ENCODE measurements at places on chromosomes 16 and 17.
A peak's percentile ranks its signal among the peaks of the same experiment; 100 is the strongest.

- DNase-seq: no peak
Measured at GRCh38 chr17:67575325-67575724, 142.4 kb upstream of the NOL11 start.

DNA sequence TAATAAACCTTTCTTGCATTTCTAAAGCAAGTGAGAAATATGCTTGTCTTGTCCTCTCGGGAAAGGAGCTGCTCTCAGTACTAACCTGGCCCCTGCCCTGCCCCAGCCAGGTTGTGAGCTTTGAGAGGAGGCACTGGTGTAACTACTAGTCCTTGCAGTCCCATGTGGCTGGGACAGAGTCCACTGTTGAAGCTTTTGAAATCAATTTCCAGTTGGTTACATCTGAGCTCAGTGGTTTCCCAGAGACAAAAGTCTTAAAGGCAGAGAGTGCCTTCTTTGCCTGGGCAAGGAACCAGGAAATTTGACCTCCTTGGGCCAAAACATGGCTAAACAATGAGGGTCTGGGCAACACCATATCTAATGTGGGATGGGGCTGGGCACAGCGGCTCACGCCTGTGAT, 48.7 kb downstream of the GSG1L start:
- peak; percentile 61 for DNase-seq

GRCh38 chr16:53224951-53225533, 170.3 kb downstream of the CHD9 start:
- peak; percentile 89 for DNase-seq

DNA sequence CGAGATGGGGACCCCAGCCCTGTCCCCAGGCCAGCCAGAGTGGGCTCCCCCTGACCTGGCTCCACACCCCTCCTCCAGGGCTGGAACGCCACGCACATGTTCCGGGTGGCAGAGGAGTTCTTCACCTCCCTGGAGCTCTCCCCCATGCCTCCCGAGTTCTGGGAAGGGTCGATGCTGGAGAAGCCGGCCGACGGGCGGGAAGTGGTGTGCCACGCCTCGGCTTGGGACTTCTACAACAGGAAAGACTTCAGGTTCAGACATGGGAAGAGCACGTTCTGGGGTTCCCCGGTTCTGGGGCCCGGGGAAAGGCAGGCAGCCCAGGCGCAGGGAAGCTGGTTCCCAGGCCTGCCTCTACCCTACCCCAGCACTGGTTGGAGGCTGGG, 4.6 kb downstream of the ACE start:
- no peak for DNase-seq

DNA sequence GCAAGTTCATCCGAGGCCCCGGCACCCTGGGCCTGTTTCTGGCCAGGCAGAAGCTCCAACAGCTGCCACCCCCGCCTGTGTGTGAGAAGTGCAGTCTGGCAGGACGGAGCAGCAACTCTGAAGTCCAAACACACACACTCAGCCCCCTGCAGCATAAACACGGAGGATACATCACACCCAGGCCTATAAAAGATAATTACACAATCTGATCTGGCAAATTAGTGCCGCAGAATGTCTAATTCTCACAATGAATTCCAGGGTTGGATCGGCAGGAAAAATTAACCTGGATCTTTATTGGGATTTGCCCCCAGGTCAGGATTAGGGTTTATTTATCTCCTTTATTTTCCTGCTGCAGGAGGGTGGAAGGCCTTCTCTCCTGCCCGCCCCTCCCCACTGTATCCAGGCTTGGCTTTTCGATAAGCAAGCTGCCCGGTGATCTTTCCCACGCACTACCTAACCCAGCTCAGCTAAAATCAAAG, 311.4 kb downstream of the SOX9 start:
- DNase-seq: no peak

DNA sequence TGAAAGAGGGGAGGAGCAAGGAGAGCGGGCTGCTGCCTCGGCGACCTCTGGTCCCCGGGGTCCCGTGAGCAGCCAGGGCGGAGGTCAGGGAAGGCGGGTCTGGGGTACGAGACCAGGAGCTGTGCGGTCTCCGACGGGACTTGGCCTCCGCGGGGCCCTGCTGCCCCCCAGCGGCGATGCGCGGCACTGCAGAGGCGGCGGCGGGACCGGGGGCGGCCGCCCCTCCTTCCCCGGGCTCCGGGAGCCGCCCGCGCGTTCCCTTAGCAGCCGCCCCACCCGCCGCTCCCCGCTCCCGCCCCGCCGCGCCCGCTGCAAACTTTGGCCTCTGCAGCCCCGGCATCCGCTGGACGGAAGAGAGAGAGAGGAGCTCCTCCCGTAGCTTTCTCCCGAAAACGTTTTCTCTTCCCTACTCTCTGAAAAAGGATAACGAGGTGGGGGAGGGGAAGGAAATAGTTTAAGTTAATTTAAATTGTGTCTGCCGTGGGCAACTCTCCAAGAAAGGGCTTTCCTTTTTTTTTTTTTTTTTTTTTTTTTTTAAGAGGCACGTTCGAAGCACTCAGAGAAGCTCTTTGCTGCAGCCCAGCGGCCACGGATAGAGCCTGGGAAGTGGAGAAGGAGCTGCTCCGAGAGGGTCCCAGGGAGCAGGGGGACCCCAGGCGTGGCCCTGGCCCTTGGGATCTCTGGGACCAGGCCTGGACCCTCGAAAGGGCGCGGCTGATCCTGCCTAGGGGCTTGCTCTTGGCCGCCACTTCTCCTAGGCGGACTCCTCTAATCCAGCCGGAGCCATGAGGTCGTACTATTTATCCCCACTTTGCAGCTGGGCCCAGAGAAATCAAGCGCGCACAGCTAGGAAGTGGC, 43.2 kb downstream of the C16orf82 start:
- peak; percentile 64 for DNase-seq

DNA sequence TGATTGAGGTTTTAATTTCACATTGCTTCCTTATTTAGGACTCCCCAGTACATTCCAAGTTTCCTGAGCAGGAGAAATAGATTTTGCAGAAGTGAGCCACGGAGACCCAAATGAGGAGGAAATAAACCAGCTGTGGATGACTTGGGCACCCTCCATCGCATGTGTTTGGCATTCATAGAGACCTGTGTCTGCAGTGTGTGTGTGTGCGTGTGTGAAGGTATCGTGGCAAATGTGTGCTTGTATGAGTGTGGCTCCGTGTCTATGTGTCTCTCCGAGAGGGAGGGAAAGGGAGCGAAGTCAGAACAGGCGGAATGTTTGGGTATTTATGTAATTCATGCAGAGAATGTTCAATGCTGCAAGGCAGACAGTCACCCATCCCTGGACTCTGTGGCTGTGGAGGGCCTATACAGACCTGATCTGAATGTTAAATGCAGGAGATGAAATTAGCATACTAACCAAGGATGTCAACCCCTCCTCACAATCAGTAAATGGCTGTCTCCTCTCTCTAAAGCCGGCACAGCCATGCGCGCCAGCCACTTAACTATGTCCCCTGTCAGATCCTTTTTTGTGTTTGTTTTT, 186.0 kb upstream of the ZFHX3 start:
- no peak for DNase-seq

- peak; percentile 64 for DNase-seq
Measured at GRCh38 chr17:45050481-45051059, 862 bp downstream of the DCAKD start.

GRCh38 chr16:67013233-67013822, 15.6 kb upstream of the CBFB start:
- DNase-seq: peak; percentile 36

- no peak for DNase-seq
Measured at GRCh38 chr17:51512220-51512907, 252.0 kb downstream of the UTP18 start.
